Hypothalamus (tissue), 51 donors: ENCODE measurements at places on chromosomes 6 and 20.

- no peak for DNase-seq
These were observed 4.1 kb upstream of the FAM135A start for GRCh38 chr6:70409216-70409615.

DNA sequence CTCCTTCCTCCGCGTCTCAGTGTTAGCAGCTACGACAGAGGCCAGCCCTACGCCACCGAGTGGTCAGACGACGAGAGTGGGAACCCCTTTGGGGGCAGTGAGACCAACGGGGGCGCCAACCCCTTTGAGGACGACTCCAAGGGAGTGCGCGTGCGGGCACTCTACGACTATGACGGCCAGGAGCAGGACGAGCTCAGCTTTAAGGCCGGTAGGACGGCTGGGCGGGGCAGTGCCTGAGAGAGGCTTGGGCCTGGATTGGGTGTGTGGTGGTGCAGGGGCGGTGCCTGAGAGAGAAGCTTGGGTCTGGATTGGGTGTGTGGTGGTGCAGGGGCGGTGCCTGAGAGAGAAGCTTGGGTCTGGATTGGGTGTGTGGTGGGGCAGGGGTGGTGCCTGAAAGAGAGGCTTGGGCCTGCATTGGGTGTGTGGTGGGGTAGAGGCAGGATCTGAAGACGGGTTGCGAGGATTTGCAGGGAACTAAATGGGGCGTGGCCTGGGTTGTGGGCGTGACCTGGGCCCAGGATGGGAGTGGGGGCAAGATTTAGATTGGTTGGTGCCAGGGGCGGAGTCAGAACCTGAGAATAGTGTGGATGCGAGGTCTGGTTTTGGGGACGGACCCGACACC is 24.4 kb downstream of the SPDEF start:
- no peak for DNase-seq

GRCh38 chr6:81054036-81054435 is 698.4 kb downstream of the TENT5A start:
- no peak for DNase-seq

GRCh38 chr6:26205161-26205624 is 118.0 kb downstream of the HFE start:
- peak; percentile 24 for DNase-seq

- DNase-seq: no peak
These were observed 473.7 kb upstream of the JARID2 start for GRCh38 chr6:14772188-14772587.

- no peak for DNase-seq
These were observed 38.9 kb downstream of the STK35 start for GRCh38 chr20:2140561-2140960.

DNA sequence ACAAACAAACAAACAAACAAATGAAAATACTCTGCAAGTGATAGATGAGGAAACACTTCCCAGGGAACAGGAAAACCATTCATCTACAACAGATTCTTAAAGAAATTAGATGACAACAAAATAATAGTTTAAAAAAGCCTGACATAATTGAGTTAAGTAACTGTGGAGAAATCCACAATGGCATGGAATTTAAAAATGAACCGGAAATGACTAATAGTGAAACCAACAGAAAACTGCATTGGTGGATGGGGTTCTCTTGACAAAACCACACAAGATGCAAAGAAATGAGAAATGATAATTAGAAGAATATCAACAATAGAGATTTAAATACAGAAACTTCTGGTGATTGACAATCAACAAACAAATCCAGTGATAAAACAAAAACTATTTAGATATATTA is 785.6 kb downstream of the QKI start:
- DNase-seq: no peak

DNA sequence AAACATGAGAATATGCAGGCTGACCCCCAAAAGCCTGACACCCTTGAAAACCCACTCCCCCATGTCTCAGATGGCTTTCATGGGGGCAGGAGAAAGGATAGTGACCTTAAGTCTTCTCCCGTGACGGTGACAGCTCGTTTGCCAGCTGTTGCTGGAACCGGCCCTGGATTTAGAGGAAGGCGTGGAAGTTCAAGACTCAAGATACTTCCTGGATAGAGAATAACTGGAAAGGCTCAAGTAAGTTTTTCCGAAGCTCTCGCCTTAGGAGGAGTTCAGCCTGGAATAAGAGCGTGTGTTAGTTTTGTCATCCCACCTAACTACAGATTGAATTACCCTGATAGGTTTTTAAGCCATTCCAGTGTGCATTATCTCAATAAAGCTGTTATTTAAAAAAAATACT is 11.6 kb upstream of the MTG2 start:
- DNase-seq: no peak

GRCh38 chr6:56897789-56898529 is 56.9 kb upstream of the BEND6 start:
- DNase-seq: no peak

DNA sequence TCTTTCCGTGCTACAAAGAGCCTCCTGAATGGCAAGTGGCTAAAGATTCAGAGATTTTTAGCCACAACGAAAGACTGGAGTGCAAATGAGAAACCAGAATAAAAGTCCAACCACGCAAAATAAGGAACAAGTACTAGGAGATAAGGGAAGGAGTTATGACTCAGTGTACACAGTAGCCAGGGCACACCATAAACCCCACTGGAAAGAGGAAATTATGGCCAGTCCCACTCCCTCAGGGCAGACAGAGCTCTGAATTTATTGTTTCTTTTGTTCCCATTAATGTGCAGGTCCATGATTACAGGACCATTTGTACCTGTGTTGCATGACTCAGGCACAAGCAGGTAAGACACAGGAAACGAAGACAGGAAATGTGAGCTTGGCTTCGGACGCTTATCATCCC is 150.3 kb upstream of the PREP start:
- DNase-seq: no peak

DNA sequence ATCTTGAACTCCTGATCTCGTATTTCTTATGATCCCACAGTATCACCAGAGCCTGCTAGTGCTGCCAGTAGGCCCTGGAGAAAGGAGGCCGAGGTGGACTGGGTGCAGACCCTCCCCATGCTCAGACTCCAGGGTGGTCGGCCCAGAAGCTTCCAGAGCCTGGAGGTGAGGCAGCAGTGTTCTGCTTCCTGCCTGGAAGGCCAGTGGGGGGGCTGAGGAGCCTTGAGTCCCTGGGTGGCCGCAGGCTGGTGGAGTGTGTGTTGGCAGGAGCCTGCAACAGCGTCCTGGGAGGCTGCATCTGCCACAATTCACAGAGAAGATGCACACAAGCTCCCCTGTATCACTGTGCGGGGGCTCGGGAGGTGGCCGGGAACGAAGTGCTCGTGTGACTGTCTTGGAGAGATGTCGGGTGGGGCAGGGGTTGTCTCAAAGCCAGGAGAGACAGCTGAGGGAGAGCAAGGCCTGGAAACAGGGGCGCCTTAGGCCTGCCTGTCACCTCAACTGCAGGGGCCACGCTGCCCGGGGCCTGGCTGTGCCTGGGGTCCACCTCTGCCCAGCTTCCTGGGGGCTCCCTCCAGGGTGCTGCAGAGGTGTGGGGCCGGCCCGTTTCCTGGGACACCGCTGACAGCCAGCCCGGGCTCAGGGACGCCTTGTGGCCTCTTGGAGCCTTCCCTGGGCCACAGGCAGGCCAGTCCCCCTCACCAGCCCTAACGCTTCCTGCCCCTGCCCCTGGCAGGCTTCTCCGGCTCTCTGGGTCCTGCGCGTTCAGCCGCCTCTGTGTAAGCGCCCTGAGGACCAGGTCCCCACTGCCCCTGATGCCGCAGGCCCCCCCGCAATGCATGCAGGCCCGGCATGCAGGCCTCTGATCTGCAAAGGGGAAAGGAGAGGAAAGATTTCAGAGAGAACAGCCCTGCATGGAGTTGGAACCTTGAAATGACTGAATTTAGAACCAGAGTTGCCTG is 24.2 kb upstream of the MAS1 start:
- DNase-seq: no peak

- DNase-seq: no peak
These were observed 7.0 kb upstream of the APMAP start for GRCh38 chr20:24999568-24999967.

DNA sequence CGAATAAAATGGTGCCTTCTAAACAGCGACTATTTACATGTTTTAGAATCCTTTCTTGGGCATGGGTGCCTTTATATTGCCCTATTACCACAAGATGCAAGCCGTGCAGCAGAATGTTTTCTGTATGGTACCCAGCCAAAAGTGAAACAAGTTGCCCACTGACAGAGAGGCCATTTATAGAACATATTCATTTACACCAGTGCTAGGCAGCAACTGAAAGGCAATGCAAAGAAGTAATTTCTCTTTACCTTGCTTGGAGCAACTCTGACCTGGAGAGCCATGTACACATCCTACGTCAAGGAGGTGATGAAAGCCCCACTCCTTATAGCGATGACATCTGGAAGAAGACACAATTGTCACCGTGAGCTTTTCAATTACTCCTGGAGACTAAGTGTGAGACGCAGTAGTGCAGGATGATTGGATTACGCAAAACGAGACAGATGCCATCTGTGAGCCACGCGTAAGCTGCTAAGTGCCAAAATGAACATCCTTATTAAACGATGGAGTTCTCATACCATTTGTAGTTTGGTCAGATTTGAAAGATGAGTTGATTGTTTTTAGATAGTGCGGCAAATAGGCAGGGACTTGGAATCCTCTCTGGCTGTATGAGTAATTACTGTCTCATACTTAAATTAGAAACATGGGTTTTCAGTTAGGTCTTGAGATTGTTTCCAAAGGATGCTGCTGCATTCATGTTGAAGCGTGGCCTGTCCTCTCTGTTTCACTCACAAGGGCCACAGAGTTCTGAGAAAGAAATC is at the start of gene TMEM244:
TMEM244 (minus strand) TSS at position 408 of the 758 bp plus-strand sequence; CDS start at position 281, 127 bp downstream.
- DNase-seq: peak; percentile 4

- DNase-seq: no peak
These were observed 7.2 kb downstream of the HEBP2 start for GRCh38 chr6:138410972-138411880.

GRCh38 chr6:9830808-9831207 is 584.1 kb downstream of the TFAP2A start:
- DNase-seq: no peak

DNA sequence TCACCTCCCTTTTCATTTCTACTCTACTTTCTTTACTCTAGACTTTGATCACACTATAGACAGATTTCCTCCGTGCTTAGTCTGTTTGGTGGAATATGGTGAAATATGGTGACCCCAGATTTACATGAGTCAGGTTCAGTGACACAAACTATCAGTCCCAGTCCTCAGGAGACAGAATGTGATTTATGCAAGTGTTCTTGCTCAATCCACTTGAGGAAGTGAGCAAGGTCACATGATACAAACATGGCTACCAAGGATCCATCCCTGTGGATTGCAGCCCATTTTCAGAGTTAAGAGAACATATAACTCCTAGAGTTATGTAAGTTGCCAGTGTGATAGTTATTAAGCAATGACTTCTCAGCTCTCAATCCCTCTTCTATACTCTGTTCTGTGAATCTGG is 23.7 kb upstream of the TSHZ2 start:
- DNase-seq: no peak

DNA sequence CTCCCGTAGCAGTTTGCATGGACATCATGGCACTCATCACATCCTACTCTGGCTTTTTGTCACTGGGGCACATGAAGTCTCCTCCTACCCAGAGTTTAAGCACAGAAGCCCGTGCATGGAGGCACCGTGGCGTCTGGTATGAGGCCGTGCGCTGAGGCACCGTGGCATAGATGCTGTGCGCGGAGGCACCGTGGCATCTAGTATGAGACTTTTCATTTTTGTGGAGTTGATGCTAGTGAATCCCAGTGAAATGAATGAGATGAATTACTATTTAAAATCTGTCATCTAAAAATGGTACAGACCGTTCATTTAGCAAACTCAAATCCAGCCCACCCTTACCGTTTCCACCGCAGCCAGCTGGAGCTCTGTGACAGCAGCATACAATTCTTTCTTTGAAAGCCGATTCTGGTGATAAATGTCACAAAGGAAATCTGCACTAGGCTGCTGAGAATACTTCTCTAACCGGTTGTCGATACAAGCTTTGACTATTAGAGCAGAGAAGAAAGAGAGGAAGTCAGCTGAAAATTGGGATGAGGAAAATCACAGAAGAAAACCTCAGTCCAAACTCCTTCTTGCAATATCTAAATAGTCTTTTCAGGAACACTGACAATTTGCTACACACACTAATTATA is 11.3 kb downstream of the CYP24A1 start:
- no peak for DNase-seq

- DNase-seq: no peak
These were observed 55.3 kb upstream of the INSM1 start for GRCh38 chr20:20312562-20312961.

DNA sequence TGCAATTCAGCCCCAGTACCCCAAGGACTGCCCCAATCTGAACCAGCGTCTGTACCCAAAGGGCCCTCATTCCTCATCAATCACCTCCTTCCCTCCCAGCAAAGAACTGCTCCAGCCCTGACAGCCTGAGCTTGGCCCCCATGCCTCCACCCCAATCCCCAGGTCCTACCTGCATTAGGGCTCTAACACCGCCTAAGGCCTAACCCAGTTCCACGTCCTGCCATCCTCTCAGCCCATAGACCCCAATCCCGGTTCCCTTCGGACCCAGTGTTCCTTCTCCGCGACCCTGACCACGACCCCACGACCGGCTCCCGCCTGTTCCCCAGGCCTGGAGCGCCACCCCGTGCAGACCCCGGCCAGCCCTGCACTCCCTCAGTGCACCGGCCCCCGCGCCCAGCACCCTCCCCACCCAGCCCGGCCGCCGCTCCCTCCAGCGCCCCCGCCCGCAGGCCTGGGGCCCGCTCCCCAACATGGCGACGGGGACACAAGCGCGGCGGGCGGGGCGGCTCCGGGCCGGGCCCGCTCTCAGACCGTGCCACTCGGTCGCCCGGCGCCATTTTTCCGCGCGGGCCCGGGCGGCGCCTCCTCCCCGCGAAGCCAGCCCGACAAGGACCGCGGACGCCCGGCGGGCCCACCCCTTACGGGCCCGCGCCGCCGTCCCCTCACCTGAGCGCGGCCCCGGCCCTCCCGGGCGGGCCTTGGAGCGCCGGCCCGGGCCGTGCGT is 483 bp downstream of the NCOA6 start:
- peak; percentile 62 for DNase-seq

DNA sequence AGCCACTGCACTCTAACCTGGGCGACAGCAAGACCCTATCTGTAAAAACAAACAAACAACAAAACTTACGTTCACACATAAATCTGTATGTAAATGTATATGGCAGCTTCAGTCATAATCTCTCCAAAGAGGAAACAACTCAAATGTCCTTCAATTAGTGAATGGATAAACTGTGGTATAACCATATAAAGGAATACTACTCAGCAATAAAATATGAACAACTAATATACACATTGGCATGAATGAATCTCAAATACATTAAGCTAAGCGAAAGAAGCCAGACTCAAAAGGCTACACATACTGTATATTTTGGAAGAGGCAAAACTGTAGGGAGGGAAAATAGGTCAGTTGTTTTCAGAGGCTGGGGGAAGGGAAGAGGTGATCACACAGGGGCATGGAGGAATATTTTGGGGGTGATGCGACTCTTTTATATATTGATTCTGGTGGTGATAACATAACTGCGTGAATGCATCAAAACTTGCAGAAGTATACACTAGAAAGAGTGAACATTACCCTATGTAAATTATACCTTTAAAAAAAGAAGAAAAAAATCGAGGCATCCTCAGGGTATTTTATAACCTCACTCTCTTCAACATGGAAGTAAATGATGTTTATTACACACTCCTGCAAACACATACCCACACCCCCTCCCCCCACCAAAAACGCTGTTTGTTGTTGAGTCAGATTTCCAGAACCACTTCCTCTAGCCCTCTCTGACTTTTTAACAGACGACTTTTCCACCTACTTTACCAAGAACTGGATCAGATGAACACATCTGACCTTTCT is 115.2 kb upstream of the RNF24 start:
- no peak for DNase-seq

- DNase-seq: no peak
These were observed 48.3 kb upstream of the RIN2 start for GRCh38 chr20:19709635-19710335.

GRCh38 chr6:117232196-117232595 is 33.2 kb upstream of the VGLL2 start:
- no peak for DNase-seq

- DNase-seq: no peak
These were observed 5.2 kb downstream of the MBOAT1 start for GRCh38 chr6:20207088-20207418.
